ENCODE measurements at places on chromosomes 13 and 19.

GRCh38 chr19:5369962-5370367 is 29.4 kb upstream of the PTPRS start:
- peak; percentile 70 for DNase-seq

GRCh38 chr19:29757551-29757950 is 42.5 kb upstream of the C19orf12 start:
- no peak for DNase-seq

DNA sequence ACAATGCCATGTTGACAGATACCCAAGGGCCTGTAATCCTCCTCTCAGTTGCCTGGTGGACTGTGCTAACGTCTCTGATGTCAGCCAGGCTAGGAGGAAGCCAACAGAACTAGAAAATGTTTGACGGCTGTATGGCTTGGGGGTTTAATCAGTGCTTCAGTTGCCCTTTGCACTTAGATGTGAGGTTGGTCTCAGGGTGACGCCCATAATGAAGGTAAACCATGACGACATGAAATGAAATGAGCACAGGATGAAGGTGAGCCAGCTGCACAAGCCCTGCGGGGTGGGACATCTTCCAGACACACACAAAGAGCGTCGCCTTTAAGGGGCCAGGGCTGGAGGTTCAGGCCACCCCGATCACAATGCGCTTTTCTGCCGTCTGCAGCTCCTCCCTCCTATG is 127.2 kb downstream of the CRYL1 start:
- no peak for DNase-seq

- no peak for DNase-seq
Measured at GRCh38 chr13:75789451-75790197, 153.5 kb downstream of the LMO7 start.

DNA sequence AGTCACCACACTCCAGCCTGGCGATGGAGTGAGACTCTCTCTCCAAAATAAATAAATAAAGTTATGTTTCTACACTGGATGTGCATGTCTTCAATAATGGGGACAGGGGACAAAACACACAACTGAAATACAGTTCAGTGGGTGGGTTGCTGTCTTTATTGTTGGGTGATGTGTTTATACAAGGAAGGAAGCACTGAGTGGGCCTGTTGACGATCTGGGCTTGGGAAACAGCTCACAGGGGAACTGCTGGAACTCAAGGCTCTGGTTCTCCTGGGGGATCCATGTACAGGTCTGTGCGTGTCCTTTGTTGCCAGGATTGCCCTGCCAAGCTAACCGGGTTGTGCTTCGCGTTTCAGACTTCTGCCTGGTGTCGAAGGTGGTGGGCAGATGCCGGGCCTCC is 18.9 kb downstream of the SPINT2 start:
- peak; percentile 65 for DNase-seq

DNA sequence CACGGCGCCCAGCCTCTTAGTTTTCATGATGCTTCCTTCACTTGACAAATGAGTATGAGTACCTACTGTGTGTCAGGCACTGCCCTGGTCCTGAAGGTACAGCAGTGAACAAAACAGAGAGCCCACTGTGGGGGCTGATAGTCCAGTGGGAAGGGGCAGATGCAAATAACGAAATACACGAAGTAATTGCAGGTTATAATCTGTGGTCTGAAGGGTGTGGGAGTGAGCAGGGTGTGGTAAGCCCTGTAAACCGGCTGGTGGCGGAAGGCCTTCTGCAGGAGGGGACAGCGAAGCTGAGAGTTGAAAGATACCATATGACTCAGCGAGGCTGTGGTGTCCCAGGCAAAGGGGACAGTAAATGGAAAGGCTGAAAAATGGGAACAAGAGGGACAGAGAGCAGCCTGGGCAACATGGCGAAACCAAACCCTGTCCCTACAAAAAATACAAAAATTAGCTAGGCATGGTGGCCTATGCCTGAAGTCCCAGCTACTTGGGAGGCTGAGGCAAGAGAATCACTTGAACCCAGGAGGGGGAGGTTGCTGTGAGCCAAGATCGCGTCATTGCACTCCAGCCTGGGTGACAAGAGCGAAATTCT is 60.5 kb downstream of the MAP4K1 start:
- peak; percentile 51 for DNase-seq

DNA sequence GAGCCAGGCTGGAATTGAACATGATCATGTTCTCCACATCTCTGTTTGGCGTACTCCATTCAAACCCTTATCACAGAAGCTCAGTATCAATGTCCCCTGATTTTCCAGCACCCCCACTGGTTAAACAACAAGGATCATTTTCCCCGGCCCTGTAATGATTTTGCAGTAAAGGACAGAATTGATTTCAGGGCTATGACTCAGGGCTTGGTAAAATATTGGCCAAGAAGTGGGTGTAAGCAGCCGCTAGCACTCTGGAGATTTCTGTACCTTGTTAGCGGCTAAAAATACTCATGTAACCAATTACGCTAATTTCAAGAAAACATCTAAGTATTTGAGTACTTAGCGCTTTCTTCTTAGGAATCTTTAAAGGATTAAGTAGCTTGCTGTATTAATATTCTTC is 69.5 kb upstream of the FNDC3A start:
- DNase-seq, result no peak

- DNase-seq, result no peak
Measured at GRCh38 chr19:21910318-21910717, 74.3 kb upstream of the ZNF43 start.

DNA sequence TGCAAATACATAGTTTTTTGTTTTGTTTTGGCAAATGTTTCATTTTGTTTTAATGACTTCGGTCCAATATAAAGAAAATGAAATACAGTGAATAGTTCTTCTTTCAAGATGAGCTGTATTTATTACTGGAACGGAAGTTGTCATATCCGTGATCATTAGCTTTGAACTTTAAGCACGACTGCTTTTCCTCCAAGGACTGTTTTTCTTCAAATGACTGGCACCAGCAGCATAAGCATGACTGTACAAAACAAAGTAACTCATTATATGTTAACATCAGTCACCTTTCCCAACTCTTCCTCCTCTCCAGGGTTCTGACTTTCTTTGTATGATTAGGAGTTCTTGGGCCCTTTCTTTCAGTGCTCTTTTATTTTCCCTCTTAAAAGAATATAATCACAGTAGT is 20.5 kb downstream of the EDNRB start:
- peak; percentile 6 for DNase-seq

DNA sequence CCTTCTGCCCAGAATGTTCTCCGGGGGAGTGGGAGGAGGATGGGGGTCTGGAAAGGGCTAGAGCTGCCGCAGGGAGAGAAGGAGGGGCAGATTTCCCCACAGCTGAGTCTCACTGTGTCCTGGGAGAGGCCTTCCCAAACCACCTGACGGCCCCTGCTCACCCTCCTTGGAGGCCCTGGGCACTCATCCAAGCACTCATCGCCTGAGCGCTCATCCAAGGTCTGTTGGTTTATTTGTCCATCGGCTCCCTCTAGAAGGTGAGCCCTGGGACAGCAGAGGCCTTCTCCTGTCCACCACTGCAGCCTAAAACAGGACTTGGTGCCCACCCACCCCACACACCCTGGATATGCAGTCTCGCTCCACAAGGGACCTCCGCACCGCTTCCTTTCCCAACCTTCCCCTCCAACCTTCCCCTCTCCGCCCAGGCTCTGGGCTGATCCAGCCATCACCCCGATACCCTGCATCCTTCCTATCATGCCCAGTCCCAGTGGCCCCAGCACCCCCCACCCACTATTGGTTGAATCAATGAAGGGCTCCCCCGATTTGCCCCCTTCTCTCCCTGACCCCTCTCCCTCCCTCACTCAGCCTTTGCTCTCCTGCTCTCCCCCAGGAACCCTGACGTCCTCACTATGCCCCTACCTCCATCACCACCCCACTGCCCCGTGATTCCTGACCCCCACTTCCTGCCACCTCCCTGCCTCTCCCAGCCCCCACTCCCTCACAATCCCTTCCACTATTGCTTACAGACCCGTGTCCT is 1.7 kb downstream of the UBXN6 start:
- no peak for DNase-seq

- DNase-seq, result no peak
Measured at GRCh38 chr13:20291675-20292074, 59.6 kb upstream of the GJB6 start.

GRCh38 chr19:31054430-31054829 is 294.8 kb downstream of the TSHZ3 start:
- DNase-seq, result peak; percentile 77

DNA sequence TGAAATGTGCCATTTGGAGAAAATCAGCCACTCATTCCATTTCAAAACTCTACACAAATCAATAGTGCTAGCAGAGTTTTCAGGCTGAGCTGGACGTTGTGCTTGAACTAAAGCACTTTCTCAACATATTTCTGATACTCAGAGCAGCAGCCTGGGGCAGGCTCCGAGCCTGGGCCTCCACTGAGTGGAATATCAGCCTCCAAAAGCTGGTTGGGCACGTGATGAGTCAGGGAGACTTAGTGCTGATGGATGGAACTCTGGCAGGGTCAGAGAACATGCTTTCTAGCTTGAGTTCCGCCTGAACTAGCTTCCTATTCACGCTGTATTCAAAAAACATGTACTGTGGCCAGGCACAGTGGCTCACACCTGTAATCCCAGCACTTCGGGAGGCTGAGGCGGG is 85.8 kb upstream of the PCDH8 start:
- no peak for DNase-seq

GRCh38 chr13:49395878-49396380 is 47.9 kb downstream of the CAB39L start:
- DNase-seq, result no peak

- no peak for DNase-seq
Measured at GRCh38 chr19:10625003-10625761, at the start of gene SLC44A2. Gene SLC44A2, plus strand, starts transcription at chr19:10625553. Its CDS starts 81 bp downstream, at chr19:10625634.

DNA sequence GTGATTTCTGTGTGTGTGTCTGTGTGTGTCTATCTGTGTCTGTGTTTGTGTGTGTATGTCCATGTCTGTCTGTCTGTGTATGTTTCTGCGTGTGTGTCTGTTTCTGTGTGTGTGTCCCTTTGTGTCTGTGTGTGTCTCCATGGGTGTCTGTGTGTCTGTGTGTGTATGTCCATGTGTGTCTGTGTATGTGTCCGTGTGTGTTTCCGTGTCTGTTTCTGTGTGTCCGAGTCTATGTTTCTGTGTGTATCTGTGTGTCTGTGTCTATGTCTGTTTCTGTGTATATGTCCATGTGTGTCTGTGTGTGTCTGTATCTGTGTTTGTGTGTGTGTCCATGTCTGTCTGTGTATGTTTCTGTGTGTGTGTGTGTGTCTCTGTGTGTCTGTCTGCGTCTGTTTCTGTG is 276.3 kb upstream of the SOX1 start:
- DNase-seq, result no peak
